ENCODE measurements at places on chromosomes 12 and 14. TPM values are rescaled to one million over a fixed set of nuclear protein-coding genes. Genes with fewer than 3 reads are reported as not detected.
A peak's percentile ranks its signal among the peaks of the same experiment; 100 is the strongest.

GRCh38 chr12:92558806-92559205, 144.0 kb upstream of the PLEKHG7 start:
- no peak for DNase-seq

RNU4-1 gene
- 976 TPM for total RNA-seq

HCAR3 gene
- total RNA-seq: 7.2 TPM

CACNA1C gene
- 6.8 TPM for total RNA-seq

CDKN3 gene
- 1.7 TPM for total RNA-seq

NGDN gene
- total RNA-seq: 29.7 TPM

DNA sequence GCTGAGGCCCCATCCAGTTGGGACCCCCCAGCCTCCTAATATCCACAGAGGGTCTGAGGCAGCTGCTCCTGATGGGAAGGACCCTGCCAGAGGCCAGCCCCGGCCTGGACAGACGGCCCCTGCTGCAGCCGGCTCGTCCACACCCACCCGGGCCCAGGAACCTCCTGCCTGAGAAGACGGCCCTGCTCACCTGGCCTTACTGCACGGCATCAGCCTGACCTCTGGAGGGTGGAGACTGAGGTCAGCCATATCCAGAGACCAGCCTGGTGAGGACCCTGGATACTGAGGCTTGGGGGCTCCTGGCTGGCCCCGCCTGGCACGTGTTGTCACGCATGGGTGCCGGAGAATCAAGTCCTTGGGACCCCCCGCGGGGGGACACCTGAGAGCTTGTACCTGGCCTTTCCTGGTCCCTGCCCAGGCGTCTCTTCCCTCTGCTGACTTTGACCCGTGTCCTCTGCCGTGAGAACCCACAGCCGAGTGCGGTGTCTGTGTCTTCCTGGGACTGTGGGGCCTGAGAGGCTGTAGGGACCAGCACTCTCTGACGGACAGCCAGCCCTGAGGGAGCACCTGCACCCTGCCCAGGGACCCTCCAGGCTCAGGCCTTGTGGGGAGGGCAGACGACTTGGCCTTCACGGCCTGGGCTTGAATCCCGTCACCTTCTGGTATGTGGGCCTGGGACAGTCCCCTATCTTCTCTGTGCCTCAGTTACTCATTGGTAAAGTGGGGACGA, 57.3 kb downstream of the NOC4L start:
- DNase-seq: no peak

GRCh38 chr14:79631276-79631675, 580.0 kb downstream of the DIO2 start:
- no peak for DNase-seq

GRCh38 chr12:53048780-53049401, 974 bp upstream of the TNS2 start:
- no peak for DNase-seq

- DNase-seq: no peak
Observed at GRCh38 chr12:52521568-52522266, 1.5 kb upstream of the KRT5 start.

ST8SIA1 gene
- total RNA-seq: 1.6 TPM

DRAM1 gene
- total RNA-seq: 35.3 TPM

DNA sequence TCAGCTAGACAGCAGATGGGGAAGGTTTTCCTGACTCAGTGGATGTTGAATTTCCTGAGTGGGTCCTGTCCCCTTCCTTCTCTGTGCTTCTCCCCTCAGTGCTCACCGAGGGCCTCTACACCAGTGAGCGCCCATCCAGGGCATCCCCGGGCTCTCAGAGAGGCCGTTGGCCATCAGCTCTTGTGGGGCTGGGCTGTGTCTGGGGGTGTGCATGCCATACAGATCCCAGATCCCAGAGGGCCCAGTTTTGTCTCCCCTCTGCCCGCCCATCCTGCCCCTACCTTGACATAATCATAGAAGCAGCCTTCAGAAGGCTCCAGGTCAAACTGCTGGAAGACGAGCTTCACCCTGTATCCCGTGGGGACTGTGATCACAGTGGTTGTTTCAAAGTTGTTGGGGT, 1.1 kb downstream of the C1R start:
- no peak for DNase-seq

GRCh38 chr14:100692859-100693558, 33.7 kb upstream of the DLK1 start:
- DNase-seq: no peak

TOMM20L gene
- total RNA-seq: not detected

- DNase-seq: no peak
Observed at GRCh38 chr12:12837025-12837812, 24.1 kb downstream of the DDX47 start.

PZP gene
- total RNA-seq: 0.61 TPM

OVCH1 gene
- total RNA-seq: 0.90 TPM

AHNAK2 gene
- total RNA-seq: 15.7 TPM

KLRB1 gene
- total RNA-seq: 0.39 TPM

OR4E2 gene
- not detected for total RNA-seq

GRCh38 chr12:125882141-125882540, 816.9 kb downstream of the AACS start:
- no peak for DNase-seq

EMP1 gene
- 1,519 TPM for total RNA-seq

SAV1 gene
- 47.0 TPM for total RNA-seq

GRCh38 chr14:23347406-23348296, 5.0 kb downstream of the SLC22A17 start:
- no peak for DNase-seq

DNA sequence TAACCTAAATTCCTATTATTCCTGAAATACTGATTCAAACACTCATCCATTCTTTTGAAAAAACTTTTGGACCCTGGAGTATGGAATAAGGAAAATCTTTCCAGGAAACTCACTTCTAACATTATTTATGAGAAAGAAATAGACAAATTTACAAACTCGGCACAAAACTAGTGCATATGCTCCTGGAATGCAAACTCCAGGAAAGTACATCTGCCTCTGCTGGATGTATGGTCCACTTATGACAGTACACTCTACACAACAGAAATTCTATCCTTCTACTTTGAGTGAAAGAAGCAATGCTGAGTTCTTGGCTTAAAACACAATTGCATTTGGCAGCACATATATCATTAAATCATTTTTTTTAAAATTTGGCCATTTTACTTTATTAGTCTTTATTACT, 700.5 kb upstream of the STXBP6 start:
- no peak for DNase-seq

- DNase-seq: no peak
Observed at GRCh38 chr14:72649603-72650227, 244.2 kb downstream of the DPF3 start.

- no peak for DNase-seq
Observed at GRCh38 chr12:66438601-66439000, 136.3 kb downstream of the HELB start.

DNA sequence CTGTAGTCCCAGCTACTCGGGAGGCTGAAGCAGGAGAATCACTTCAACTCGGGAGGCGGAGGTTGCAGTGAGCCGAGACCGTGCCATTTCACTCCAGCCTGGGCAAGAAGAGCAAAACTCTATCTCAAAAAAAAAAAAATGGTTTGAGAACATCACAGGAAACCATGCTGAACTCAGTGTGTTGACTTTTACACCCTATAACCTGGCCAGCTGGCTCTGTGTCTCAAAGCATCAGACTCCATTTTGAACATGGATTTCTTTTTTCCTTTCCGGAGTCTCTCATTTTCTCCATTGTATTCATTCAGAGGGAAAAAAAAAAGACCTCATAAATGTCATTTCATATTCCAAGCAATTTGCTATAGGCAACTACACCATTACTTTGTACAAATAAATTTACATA, 63.2 kb upstream of the FOXN3 start:
- no peak for DNase-seq

- no peak for DNase-seq
Observed at GRCh38 chr12:108831309-108831991, 25.9 kb downstream of the SSH1 start.

SERPINA10 gene
- total RNA-seq: not detected

DNA sequence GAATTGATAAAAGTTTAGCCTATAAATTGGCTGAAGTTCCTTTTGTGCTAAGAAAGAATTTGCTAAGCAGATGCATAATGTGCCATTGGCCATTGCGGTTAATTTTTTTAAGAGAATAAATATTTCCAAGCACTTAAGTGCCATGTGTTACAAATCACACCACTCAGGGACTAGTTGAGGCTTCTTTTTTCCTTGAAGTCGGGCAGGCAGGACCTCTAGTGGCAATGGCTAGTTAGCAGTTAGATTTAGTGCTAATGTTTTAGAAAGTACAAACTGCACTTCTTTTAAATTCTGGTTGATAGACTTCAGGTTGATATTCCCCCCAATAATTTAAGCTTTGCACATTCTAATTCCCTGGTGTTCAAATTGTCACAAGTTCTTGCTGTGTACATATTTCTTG, 294.3 kb downstream of the APAF1 start:
- DNase-seq: no peak

- no peak for DNase-seq
Observed at GRCh38 chr14:72948481-72949138, 22.3 kb downstream of the DCAF4 start.

- DNase-seq: peak; percentile 57
Observed at GRCh38 chr12:57616383-57617101, 5.3 kb downstream of the ARHGEF25 start.

DNA sequence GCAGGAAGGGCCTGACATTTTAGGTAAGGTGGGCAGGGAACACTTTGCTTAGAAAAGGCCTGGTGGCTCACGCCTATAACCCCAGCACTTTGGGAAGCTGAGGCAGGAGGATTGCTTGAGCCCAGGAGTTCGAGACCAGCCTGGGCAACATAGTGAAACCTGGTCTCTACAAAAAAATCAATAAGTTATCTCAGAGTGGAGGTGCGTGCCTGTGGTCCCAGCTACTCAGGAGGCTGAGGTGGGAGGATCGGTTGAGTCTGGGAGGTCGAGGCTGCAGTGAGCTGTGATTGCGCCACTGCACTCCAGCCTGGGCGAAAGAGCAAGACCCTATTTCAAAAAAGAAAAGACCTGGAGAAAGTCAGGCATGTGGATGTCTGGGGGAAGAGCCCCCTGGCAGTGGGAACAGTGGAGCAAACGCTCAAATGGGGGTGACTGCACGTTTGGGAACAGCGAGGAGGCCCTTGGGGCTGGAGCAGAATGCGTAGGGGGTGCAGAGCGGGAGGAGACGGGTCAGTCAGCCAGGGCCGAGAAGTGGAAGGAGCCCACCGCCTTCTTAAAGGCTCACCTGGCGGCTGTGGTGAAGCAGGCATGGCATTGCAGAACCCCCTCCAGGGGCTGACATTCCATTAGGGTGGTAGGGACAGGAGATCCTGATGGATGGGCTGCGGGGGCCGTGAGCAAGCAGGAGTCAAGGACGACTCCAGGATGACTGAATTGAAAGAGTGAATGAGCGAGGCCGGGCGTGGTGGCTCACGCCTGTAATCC, 6.2 kb upstream of the KIF26A start:
- DNase-seq: peak; percentile 81

- DNase-seq: no peak
Observed at GRCh38 chr12:55330446-55330845, at the start of gene OR6C3. TSS of gene OR6C3 (plus strand) at chr12:55330746. CDS start at chr12:55331701, 955 bp downstream.

PLA2G1B gene
- 1.8 TPM for total RNA-seq

DNA sequence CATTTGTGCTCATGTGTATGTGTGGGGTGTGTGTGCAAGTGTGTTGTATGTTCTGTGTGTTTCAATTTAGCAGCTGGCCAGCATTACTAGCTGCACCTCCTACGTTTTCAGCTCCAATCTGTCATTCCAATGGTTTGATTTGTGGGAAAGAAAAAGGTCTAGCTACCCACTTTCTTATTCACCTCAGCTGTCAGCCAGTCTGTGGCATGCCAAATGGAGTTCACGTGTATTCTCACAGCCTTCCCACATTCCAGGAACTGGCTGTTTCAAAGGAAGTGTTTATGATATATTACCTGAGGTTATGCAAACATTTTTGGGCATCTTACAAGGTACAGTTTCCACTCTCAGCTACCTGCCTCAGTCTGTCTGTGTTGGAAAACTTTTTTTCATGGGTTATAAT, 220.2 kb upstream of the CPNE8 start:
- DNase-seq: no peak

HELB gene
- 2.9 TPM for total RNA-seq

KRT73 gene
- not detected for total RNA-seq

PLBD1 gene
- total RNA-seq: 35.7 TPM

- no peak for DNase-seq
Observed at GRCh38 chr12:58309806-58310205, 368.4 kb downstream of the ATP23 start.

DNA sequence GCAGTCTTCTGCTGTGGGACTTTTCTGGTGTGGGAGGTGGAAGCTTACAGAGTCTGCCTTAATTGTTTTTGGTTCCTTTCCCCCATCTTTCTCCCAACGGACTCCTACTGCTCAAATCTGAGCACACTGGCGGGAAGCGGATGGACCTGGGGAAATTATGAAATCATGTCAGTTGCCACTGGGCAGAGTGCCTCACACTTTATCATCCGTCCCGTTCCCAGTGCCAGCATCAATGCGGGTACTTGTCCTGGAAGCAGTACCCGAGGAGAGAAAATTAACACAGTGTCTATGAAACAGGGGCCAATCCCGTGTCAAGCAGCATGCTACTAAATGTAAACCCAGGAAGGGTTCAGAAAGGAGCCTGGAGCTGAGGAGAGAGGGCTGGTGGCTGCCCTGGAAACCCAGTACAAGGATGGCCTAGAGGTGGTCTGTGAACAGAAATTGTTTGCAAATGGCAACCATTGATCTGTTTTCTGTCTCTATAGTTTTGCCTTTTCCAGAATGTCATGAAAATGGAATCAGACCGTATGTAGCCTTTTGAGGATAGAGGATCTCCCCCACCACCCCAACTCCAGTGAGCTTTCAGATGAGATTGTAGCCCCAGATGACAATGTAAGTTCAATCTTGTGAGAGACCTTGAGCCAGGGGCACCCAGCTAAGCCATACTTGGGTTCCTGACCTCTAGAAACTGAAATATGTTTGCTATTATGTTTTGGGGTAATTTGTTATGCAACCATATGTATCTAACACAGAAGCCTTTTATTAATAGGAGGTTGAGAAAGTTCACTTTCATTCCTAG, 908 bp upstream of the CDKL1 start:
- no peak for DNase-seq

DNA sequence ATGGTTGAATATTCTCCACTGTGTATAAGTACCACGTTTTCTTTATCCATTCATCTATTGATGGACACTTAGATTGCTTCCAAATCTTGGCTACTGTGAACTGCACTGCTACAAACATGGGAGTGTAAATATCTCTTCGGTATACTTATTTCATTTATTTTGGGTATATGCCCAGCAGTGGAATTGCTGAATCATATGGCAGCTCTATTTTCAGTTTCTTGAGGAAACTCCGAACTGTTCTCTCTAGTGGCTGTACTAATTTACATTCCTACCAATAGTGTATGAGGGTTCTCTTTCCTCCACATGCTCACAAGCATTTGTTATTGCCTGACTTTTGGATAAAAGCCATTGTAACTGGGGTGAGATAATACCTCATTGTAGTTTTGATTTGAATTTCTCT, 623.1 kb upstream of the LRFN5 start:
- no peak for DNase-seq

All from mesenteric fat pad (tissue), 1 donor.